ENCODE measurements at places on chromosomes 5 and 9.
A peak's percentile ranks its signal among the peaks of the same experiment; 100 is the strongest.

- DNase-seq: peak; percentile 83
Measured at GRCh38 chr9:83384214-83384613, 154.0 kb downstream of the FRMD3 start.

- DNase-seq: no peak
Measured at GRCh38 chr5:119255571-119256356, 100.1 kb upstream of the TNFAIP8 start.

DNA sequence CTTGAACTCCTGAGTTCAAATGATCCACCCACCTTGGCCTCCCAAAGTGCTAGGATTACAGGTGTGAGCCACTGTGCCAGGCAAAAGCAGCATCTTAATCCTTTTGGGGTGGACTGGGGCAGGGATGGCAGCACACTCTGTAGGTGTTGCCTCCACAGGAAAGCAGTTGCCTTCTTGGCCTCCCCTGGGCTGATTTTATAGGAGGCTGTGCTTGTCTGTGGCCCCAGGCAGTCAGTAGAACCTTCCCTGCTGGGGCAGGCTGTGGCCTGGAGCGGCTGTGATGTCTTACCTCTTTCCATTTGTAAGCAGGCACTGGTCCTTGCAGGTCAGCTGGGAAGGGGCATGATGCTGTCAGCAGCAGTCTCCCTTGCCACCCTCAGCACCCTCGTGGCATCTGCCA lies 49.8 kb downstream of the PRRC2B start:
- DNase-seq: no peak

DNA sequence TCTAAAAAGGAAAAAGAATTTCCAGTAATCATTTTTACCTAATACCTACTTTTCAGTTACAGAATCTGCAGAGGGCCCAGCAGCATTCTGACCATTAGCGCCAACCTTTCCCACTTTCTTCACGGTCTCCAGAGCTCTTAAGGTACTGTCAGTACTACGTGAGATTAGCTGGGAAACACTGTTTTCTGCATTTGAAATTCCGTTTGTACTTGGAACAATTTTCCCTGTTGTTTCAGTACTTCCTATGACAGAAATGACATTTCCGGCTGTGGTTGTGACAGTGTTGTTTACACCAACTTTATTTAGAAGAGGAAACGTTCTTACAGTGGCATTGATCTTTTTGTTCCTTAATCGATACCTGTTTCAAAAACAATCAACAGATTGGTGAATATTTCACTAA lies 36.9 kb upstream of the PDCL start:
- no peak for DNase-seq

DNA sequence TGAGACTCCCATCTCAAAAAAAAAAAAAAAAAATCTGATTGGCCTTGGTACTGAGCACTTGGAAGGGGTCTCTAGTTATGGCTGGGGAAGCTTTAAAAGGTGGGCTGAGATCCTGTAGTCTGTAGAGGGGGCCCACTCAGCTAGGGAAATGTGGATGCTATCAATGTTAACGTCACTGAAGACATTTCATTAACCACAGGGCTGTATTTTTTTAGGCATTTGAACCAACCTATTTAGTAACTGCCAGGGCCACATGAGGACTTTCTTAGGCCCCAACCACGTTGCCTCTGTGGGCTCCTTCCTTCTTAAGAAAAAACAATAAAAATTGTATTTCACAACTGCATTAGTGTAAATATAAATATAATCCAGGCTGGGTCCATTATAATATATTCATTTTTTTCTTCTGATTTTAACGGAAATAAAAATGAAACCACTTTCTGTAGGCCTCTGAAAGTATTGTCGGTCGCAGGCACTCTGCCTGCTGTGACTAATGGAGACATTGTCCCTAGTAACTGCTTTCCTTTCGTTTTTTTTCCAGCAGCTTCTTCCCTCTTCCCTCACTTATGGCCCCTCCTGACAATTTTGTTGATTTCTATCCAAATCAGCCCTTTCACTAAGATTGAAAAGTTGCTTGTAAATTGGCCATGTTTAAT lies 71.6 kb downstream of the GCNT1 start:
- DNase-seq: no peak

DNA sequence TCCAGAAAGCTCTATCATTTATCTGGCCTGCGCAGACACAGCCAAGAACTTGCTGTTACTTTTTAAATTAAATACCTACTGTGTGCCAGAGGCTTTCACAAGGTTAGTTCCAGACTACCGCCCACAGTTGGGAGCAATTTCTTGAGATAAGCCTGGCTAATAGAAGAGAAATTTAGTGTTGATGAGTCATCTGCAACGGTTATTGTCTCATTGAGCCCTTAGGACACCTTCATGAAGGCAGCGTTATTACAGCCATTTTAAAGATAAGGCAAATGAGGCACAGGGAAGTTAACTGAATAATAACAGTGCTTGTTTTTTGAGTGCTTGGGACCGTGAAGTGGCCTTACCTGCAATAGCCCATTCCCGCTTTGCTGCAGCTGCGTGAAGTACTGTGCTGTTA lies 292.9 kb upstream of the MSX2 start:
- DNase-seq: no peak

DNA sequence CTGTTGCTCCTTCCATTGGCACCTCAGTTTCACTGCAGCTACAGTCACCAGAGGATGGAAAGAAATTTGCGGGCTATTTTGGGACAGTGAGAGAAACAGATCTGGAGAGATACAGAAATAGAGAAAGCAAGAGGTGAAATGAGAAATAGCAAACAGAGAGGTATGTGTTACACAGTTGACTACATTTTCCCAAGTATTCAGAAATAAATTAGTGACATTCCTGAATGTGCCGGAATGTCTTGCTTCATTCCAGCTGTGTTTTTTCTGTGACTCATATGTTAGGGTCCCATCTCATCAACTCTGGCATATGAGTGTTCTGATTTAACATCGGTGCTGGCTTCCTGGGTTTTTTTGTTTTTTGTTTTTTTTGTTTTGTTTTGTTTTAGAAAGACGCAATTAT lies 63.8 kb upstream of the ZNF462 start:
- DNase-seq: no peak

- DNase-seq: no peak
Measured at GRCh38 chr9:37550781-37551180, 25.4 kb downstream of the FBXO10 start.

- DNase-seq: no peak
Measured at GRCh38 chr5:74482990-74483389, 157.5 kb downstream of the ENC1 start.

- DNase-seq: no peak
Measured at GRCh38 chr9:95000821-95001220, 274.3 kb downstream of the AOPEP start.

DNA sequence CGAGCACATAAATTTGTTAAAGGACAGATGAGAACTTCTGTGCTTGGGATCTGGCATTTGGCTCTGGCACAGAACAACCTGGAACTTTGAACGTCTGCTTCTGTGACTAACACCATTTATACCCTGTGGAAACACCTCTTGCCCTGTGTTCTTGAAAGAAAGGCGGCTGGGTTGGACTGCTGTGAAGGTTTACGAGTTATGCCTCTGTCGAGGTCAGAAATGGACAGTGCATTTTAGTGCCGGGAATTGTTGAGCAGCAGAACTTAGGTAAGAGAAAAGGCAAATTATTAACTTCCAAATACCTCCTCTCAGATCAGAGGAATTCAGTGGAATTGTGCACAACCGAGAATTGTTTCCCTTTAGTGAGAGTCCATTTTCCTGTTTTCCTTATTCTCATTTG lies 14.1 kb upstream of the INIP start:
- no peak for DNase-seq

GRCh38 chr5:116702776-116703175 lies 128.2 kb upstream of the SEMA6A start:
- no peak for DNase-seq

GRCh38 chr5:169997798-169998197 lies 17.5 kb upstream of the INSYN2B start:
- no peak for DNase-seq

DNA sequence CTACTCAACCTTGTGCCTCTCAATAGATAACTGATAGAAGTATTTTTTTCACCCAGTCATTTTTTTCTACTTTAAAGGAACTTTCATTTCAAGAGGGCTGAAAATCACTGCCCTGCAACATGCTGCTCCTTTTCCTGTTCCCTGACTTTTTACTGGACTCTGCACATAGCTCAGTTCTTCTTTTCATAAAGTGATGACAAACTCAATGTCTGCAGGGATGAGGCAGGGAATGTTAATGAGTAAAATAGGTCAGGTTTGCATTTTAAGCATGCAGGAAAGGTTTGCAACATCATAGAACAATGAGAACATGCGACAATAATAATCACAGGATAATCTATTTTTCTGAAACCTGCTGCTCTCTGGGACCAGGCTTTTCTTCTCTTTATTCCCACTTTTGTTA lies 172.2 kb upstream of the SGCD start:
- DNase-seq: no peak

DNA sequence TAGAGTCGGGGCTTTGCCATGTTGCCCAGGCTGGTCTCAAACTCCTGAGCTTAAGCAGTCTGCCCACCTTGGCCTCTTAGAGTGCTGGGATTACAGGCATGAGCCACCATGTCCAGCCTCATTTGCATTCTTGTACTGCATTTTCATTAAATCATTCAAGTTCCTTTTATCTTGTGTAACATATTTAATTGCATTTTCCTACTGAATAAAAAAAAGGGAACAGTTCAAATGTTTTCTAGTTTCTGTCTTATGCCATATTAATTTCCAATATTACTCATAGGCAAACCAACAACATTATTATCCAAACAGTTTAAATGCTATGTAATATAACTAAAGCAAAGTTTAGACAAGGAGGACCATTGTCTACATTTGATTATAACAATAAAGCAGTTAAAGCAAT lies 6.1 kb downstream of the SLC31A1 start:
- no peak for DNase-seq

GRCh38 chr5:2267991-2268390 lies 385.3 kb upstream of the IRX4 start:
- no peak for DNase-seq

DNA sequence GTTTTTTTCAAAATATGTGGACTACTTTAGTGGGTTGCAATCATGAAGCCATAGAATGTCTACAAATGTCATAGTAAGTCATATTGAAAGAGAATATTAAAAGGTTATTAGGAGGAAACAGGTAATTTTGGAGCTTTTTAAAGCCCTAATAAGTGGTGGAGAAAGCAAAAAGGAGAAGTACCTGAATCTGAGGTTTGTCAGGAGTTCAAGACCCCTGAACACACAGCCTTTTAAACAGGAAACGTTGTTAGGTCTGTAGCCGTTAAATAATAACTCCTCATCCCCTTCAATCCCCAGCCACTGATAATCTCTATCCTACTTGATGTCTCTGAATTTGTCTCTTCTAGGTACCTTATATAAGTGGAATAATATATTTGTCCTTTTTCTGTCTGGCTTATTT lies 51.1 kb downstream of the SPEF2 start:
- DNase-seq: no peak

DNA sequence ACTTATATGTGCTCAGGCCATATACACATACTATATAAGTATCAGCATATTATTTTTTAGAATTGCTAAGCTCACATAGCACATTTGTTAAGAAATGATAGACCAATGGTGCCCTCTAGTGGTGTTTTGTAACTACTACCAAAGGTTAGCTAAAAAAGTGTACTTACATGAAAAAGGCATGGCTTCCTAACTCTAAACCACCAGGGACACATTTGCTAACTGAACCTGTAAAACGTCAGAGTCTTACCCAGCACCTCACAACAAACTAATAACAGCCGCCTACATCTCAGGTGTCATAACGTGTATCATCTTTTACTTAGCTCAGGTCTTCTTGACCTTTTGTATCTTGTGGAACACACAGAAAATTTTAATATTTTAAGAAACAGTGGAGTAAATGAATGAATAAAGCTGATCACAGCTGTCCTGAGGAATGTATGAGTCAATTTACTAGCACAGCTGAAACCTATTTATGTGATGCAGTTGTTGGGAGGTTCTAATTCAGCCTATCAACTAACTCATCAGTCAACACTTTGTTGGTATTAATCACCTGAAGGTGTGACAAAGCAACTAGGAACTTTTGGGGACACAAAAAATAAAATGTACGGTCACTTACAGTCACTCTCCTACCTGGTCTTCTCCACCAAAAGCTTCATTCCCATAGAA lies 72.9 kb downstream of the BAAT start:
- DNase-seq: peak; percentile 55

- no peak for DNase-seq
Measured at GRCh38 chr5:76941442-76941841, 11.4 kb upstream of the CRHBP start.

DNA sequence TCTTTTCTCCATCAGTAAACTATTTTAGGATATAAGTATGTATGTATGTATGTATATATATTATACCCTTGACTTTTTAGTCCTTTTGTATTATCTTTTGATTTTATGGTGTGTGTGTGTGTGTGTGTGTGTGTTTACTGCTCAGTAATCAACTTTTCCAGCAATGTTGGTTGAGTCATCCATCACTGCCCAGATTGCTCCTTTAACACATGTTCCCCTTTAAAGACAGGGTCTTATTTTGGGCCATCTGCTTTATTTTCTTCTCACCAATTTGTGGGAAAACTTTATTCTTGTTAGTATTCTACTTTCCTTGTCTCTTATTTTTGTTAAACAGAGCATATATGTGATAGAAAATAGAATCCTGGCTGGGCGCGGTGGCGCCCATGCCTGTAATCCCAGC lies 28.1 kb downstream of the ANKRD33B start:
- DNase-seq: peak; percentile 41

- no peak for DNase-seq
Measured at GRCh38 chr5:132407970-132408369, 38.5 kb downstream of the SLC22A5 start.

DNA sequence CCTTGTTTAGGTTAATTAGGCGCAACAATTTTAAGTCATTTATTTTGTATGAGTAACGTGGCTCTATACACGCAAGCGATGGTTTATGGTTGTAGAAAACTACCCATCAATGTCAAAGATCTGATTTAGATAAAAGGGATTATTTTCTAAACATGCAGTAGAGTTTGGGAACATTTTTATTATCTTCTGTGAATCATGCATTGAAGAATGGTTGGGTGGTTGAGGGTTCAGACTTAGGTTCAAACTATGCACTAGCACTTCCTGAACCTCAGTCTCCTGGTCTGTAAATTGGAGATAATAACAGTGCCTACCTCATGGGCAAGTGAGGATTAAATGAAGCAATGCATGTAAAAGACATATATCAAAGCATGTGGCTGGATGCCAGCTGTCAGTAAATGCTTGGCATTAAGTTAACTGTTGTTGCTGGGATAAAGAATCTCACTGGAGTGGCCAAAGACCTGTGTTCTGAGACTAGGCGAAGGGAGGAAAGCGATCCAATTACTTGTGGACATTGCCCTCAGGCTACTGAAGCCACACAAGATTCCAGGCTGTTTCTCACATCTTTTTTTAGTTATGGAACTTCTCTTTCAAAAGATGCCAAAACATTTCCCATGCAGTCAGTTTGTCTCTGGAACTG lies 1.1 kb upstream of the OTULINL start:
- DNase-seq: peak; percentile 63

GRCh38 chr5:96962540-96962991 lies 26.7 kb downstream of the LNPEP start:
- no peak for DNase-seq

Measured in NCI-H446 treated with DMSO at 0.1 percent for 48 hours (cell line).